Activated naive CD4-positive, alpha-beta T cell treated with anti-CD3 and anti-CD28 coated beads, Interleukin-2, amount 50 U/mL, for 16 hours (primary cell): ENCODE measurements at places on chromosomes 13 and 19.

DNA sequence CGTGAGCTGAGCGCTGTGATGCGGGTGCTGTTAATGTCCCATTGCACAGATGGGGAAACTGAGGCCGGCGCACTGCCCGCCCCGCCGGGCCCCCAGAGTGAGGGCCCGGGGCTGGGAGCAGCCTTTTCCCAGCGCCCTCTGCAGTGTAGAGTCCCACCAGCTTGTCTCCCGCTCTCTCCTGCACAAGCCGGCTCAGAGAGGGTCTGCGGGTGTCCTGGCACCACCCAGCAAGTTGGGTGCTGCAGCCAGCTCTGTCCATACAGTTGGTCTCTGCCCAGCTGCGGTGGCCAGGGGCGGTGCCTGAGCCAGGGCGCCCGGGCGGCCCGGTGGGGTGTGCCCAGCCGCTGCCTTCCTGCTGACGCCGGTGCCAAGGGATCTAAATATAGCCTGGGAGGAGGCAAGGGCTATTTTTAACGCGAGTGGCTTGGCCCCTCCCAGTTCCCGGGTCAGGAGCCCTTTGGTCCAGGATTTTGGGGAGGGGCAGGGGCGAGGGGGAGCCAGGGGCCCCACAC, 19.3 kb downstream of the GADD45B start:
- DNase-seq: no peak

DNA sequence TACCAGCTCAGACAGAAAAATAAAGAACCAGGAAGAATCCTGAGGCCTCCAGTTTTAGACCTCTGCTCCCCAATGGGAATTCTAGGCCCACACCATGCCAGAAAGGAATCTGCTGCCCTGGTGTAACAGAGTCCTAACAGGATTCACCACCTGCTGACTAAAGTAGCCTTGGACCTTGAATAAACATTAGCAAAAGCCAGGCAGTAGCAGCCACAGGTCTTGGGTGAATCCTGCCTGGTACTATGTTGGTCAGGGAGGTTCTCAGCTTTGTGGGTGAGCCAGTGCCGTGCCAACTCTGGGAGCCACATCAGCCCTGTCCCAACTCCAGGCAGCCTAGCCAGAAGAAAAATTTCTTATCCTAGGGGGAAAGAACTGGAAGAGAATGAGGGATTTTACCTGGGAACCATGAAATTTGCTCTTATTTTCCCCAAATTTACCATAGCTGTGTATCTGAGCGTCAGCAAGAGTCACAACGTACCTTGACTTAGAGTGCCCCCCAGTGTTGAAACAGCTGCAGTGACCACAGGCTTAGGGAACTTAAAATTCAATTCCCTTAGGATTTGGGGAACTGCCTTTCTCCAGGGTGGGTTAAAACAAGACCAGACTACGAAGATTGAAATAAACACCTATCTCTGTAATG, 1895.6 kb upstream of the PRR20A start:
- DNase-seq: no peak

- no peak for DNase-seq
These were observed 1312.4 kb downstream of the PCDH9 start for GRCh38 chr13:65917731-65918130.

DNA sequence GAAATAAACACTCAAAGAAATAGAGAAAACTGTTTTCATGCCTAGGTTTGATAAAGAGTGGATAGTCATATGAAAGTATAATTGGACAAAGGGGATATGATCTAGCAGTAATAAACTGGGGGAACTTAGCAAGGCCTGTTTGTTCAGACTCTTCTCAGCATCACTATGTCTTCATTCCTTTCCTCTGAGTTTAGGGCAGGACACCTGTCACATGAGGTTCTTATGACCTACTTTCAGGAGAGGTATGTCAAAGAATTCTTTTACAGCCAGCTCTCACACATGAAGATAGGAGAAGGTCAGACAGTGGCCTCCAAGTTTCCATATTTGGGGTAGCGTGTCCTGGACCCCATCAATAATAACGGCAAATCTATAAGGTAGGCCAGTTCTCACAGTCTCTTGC, 11.4 kb upstream of the RFXAP start:
- DNase-seq: no peak

DNA sequence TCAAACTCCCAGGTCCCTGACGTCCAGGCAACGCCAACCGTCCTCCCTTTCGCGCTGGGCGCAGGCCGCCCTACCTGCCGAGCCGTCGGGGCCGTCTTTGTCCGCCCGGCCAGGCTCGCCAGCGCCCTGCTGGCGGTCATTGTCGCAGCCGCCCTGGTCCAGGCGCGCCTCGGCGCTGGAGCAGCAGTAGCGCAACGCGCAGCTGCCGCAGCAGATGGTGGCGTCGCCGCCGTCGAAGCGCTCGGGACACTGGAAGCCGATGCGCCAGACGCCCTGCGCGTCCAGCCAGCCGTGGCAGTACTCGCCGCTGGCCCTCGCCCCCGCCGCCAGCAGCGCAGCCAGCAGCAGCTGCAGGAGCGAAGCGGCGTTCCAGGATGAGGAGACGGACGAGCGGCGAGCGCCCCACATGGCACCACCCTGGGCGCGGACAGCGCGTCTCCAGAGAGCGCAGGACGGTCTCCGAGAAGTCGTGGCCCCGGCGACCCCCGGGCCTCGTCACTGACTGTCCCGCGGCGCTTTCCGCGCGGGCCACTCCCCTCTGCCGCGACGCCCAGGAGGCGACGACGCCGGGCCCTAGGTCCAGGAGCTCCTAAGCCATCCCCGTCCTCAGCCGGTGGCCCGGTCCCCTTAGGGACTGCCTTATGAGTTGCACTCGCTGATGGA, 1.1 kb downstream of the SHISA2 start:
- peak; percentile 20 for DNase-seq

- DNase-seq: peak; percentile 12
These were observed at the start of gene CCNA1 for GRCh38 chr13:36432106-36432544. TSS of gene CCNA1 (plus strand) at chr13:36432495. CDS start at chr13:36433057, 562 bp downstream.

- peak; percentile 81 for DNase-seq
These were observed at the start of gene ARHGAP45 for GRCh38 chr19:1066748-1067340. TSS of gene ARHGAP45 (plus strand) at chr19:1067167. CDS start at chr19:1067406, 239 bp downstream.
